Kidney (tissue), 22 donors: ENCODE measurements at places on chromosomes 4 and X. TPM values are rescaled to one million over a fixed set of nuclear protein-coding genes. Genes with fewer than 3 reads are reported as not detected.

DNA sequence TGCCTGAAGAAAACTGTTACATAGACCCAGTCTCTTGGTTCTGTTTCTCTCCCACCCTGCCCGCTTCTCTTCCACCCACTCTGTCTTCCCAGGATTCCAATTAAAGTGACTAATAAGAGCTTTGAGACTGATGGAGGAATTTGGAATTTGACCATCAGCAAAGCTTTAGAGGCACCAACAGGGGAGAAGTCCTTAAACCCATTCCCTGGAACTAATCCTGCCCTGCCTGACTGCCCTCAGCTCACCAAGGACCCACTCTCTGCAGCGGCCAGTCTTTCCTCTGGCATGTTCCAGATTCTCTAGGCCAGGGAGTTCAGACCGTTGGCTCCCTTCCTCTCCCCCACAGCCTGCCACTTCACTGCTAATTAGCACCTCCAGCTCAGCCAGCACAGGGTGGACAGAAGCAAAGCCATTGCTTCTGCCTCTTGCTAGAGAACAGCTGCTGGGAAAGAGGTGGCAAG, 23.9 kb downstream of the SCD5 start:
- peak; percentile 78 for DNase-seq

- no peak for DNase-seq
Measured at GRCh38 chr4:183266371-183266770, 53.7 kb downstream of the CLDN22 start.

DNA sequence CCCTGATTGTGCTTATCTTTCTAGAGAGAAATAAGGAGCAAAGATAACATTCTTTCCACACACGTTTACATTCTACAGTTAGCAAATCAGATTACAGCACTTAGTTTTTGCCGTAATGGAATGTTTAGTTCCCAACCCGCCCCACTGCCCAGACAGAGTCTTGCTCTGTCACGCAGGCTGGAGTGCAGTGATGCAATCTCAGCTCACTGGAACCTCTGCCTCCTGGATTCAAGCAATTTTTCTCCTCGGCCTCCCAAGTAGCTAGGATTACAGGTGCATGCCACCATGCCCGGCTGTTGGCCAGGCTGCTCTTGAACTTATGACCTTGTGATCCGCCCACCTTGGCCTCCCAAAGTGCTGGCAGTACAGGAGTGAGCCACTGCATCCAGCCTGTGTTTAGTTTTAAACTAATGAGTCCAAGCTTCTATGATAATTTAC, 8.4 kb upstream of the PRPS1 start:
- no peak for DNase-seq

GRCh38 chr4:19623866-19624265, 627.8 kb upstream of the SLIT2 start:
- no peak for DNase-seq

- no peak for DNase-seq
Measured at GRCh38 chr4:156677656-156678055, 293.9 kb downstream of the PDGFC start.

GRCh38 chrX:153474266-153474665, 3.9 kb upstream of the HAUS7 start:
- DNase-seq, result no peak

DNA sequence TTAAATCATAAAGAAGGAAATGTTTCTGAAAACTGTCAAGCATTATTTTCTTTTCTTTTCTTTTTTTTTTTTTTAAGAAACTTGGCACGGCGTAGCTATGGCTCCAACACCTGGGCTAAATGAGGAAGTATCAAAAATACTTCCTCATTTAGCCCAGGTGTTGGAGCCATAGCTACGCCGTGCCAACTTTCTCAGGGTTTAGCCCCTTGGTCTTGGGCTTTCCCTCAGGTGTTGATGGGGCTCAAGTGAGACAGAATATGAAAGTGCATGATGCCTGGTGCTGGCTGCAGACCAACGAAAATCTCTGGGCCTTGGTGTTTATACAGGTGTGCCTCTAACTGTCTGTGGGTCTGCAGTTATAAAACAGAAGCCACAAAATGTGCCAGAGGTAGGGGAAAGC, 132.7 kb downstream of the ARHGAP24 start:
- no peak for DNase-seq

DNA sequence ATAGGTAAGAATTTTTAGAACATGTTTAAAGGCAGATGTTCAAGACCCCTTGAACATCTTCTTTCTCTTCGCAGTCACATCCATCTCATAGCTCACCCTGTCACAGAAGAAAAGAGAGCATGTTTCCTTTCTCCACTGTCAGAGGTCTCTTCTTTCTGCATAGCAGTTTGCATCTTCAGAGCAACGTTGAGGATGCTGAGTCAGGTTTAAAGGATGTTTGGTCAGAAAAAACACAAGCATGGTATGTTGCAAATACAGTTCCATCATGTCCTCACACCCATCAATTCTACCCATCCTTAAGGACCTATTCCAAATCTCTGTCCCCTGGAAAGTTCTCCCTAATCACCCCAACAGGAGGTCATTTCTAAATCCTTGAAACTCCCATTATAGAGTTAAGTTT, 84.8 kb downstream of the STOX2 start:
- no peak for DNase-seq

- no peak for DNase-seq
Measured at GRCh38 chr4:107391630-107392028, 328.4 kb downstream of the PAPSS1 start.

DNA sequence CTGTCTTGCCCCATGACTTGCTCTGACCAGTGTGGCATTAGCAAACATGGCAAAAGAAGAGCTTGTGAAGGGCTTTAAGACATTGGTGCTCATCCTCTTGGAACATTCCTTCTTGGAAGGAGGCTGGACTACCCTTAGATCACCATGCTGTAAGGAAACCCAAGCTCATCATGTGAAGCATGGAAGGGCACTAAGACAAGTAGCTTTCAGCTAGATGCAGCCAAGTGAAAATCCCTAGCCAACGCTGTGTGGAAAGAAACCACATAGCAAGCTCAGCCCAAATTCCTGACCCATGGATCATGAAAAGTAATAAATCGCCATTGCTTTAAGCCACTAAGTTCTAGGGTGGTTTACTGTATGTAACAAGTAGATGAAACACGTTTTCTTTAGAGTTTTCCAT, 12.4 kb upstream of the PACRGL start:
- no peak for DNase-seq

DNA sequence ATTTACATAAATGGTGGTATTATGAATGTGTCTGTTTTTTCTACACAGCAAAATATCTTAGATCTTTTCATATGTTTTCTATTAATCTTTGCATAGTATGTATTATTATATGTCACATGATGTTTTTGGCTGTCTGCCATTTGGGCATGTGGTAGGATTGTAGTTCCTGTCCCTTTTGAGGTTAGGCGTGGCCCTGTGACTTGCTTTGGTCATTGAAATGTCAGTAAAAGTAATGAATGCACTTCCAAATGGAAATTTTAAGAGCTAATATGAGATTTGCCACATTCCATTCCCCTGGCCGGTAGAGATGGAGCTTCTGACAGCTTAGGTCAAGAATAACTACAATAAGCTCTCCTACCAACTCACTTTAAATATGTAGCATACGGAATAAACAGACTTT, 45.1 kb downstream of the JADE3 start:
- DNase-seq, result no peak

- DNase-seq, result peak; percentile 17
Measured at GRCh38 chr4:20084488-20084887, 167.2 kb upstream of the SLIT2 start.

DNA sequence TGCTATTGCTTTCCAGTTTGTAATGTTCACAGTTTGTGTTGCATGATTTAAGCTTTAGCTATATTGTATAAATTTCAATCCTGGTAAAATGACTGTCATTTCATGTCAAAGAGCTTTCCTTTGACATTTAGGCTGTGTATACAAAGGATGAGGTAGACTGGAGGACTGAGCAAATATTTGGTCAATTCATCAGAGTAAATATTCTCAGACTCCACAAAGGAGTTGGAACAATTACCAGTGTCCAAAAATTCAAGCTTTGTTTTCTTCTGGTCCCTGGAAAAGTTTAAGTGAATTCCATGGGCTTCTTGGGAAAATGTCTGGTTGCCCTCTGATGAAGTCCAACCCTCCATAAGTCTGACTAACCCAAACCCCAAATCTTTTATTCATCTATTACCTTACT, 682.4 kb downstream of the DACH2 start:
- no peak for DNase-seq

GRCh38 chr4:74529284-74530041, 84.5 kb downstream of the AREG start:
- no peak for DNase-seq

GRCh38 chr4:153513596-153513995, 47.4 kb downstream of the TMEM131L start:
- no peak for DNase-seq

DNA sequence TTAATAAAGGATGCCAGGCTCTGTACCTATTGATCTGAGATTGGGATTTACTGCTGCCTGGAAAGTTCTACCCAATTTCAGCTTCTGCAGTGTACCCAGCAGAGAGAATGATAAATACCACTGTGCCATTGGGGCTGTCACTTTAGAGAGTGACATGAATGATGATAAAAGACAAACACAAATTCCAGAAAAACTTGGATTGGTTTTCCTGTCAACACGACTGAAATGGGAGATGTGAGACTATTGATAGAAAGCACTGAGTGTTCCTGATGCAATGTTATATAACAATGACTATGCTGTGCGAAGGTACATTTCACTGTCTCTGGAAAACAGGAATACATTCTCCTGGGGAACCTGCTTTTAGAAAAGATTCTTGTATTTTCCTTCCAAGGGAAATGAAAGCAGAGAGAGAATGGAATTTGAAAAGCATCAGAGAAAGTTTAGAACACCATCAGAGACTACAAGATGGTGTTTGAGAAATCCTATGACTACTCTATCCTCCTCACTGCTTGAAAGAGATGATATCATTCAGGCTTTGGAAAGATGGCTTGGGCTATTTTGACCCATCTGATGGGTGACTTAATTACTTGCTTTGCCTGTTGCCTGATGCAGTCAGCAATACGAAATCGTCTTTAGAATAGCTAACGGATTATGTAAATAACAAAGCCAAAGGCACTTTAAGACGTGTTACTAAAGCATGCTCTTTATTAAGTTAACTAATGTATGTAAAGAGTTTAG, 49.7 kb downstream of the MID1IP1 start:
- DNase-seq, result no peak

DNA sequence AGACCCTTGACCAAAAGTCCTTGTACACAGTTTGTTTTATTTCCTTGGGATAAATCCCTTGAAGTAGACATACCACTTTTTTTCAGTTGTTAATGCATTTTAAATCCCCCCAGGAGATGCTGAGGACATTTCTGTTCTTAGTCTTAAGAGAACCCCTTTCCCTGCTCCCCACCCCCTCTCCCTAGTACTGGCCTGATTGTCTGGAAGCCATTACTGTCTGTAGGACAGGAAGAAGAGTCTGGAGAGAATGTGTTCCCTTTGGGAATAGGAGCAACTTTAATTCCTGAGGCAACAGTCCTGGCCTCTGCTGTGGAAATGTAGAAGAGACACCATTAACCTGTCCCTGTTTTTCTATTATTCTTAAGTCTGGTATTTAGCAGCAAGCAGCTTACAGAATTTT, 52.3 kb upstream of the TMEM131L start:
- DNase-seq, result no peak

GRCh38 chr4:159765382-159765781, 662.5 kb downstream of the RAPGEF2 start:
- DNase-seq, result no peak

GRCh38 chr4:55125763-55126541, 557 bp upstream of the KDR start:
- DNase-seq, result peak; percentile 44

- no peak for DNase-seq
Measured at GRCh38 chrX:45788941-45789348, 588.3 kb upstream of the DIPK2B start.

DNA sequence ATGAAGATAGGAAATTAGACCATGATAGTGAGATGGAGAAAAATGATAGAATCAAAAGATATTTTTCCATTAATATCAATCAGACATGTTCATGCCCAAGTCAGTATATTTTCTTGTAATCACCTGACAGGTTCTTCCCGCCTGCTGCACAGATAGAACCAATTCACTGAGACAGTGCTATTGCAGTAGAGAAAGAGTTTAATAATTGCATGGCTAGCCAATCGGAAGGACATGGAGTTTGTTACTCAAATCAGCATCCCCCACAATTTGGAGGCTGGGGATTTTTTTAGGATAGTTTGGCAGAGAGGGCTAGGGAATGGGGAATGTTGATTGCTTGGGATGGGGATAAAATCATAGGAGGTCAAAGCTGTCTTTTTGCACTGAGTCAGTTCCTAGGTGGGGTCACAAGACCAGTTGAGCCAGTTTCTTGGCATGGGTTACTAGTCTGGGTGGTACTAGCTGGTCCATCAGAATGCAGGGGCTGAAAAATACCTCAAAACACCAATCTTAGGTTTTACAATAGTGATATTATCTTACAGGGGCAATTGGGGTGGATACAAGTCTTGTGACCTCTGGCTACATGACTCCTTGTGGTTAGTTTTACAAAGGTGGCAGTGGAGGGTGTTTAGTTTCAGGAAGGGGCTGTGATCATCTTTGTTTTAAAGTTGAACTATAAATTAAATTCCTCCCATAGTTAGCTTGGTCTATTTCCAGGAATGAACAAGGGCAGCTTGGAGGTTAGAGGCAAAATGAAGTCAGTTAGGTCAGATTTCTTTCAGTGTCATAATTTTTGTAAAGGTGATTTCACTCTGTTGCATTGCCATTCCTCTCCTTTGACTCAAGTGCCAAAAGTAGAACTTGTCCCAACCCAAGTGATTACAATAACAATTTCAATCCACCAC, 100.3 kb upstream of the PDE5A start:
- DNase-seq, result peak; percentile 23

OPRPN gene
- total RNA-seq, result not detected

CXCL11 gene
- total RNA-seq, result not detected

CDS1 gene
- total RNA-seq, result 18.8 TPM

CCNA2 gene
- 1.4 TPM for total RNA-seq

BEX4 gene
- 52.6 TPM for total RNA-seq

BEX2 gene
- 34.7 TPM for total RNA-seq

SMIM10L2A gene
- 3.5 TPM for total RNA-seq

APLN gene
- total RNA-seq, result 0.31 TPM

CHRNA9 gene
- not detected for total RNA-seq

DMRTC1B gene
- 2.0 TPM for total RNA-seq

BRCC3 gene
- 23.0 TPM for total RNA-seq
